Stimulated activated CD8-positive, alpha-beta memory T cell treated with anti-CD3 and anti-CD28 coated beads, Interleukin-12 subunit alpha, Interleukin-12 subunit beta, amount 100 ng/mL, for 1 hour (primary cell): ENCODE measurements at places on chromosomes 13 and 19.

DNA sequence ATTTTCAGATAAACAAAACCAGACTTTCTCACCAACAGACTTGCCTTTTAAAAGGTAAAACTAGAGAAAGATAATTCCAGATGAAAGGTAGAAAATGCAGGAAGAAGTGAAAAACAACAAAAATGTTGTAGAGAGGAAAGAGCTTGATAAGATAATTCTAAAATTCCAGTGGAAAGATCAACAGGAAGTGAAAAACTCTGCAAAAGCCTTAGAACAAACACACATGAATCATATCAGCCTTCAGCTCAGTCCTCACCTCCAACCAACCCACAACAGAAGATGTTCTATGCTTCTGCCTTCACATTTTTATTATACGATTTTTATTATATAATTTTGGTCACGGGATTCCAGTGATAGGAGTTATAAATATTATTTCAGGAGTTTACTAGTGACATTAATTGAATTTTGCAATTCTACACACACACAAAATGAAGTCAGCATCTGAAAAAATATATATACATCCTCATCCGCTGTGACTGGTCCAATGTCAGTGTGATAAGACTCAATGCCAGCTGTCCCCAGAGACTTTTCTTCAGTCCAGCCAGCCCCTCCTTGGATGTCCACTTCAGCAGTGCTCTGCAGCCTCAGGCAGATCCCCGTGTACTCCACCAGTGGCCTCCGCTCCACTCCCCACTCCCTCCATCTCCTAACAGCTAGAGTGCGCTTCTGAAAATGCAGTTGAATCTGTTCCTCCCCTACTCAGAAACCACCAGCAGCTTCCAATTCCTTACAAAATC, 57.9 kb downstream of the GADD45B start:
- DNase-seq: no peak

DNA sequence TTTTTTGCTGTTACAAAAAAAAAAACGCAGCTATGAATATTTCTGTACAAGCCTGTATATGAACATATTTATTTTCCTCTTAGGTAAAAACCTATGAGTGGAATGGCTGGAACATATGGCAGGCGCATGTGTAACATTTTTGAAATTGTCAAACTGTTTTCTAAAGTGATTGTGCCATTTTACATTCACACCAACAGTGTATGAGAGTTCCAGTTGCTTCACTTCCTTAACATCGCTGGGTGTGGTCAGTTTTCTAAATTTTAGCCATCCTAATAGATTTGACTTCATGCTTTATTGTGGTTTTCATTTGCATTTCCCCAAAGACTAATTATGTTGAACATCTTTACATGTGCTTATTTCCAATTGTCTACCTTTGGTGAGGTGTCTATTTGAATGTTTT, 306.8 kb downstream of the KCNRG start:
- no peak for DNase-seq

GRCh38 chr13:93925990-93926389, 553.5 kb downstream of the DCT start:
- no peak for DNase-seq

DNA sequence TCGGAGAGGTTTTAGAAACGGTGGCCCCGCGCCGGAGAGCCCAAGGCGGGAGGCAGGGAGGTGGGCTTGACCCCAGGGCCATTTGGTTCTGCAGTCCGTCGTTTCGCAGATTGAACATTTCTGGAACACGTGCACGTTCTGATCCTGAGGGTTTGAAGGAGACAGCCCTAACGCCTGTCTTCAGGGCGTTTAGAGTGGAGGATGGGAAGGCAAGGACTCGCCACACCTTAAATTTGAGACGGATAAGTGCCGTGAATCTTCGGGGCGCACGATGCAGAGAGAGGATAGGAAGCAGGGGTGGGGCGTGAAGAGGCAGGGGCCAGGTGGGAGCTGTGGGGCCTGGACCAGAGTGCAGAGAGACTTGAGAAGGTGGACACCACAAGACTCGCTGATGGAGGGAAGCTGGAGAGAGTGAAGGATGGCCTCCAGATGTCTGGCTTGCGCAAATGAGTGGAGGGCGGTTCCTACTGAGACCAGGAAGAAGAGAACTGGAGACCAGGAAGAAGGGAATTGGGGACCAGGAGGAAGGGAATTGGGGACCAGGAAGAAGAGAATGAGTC, 804 bp upstream of the MIER2 start:
- no peak for DNase-seq

DNA sequence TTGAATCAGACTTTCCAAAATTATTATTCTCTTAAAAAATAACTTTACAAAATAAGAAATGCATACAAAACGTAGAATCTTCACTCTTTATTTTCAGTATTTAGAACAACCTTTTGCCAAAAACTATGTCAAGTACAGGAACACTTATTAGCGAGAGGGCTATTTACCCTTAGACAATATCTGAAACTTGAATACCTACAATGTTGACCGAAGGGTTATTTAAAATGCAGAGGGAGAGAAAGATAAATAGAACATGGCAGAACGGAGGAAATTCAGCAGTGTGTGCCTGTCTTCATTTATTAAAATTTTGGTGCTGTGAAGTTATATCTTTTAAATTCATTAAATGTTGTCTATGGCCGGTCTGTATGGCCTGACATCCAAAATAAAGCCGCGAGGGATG, 198.8 kb downstream of the EFNB2 start:
- DNase-seq: no peak

GRCh38 chr19:16405091-16405490, 66.7 kb downstream of the EPS15L1 start:
- DNase-seq: no peak

- DNase-seq: no peak
These were observed 199.7 kb downstream of the KATNAL1 start for GRCh38 chr13:30107521-30108136.

DNA sequence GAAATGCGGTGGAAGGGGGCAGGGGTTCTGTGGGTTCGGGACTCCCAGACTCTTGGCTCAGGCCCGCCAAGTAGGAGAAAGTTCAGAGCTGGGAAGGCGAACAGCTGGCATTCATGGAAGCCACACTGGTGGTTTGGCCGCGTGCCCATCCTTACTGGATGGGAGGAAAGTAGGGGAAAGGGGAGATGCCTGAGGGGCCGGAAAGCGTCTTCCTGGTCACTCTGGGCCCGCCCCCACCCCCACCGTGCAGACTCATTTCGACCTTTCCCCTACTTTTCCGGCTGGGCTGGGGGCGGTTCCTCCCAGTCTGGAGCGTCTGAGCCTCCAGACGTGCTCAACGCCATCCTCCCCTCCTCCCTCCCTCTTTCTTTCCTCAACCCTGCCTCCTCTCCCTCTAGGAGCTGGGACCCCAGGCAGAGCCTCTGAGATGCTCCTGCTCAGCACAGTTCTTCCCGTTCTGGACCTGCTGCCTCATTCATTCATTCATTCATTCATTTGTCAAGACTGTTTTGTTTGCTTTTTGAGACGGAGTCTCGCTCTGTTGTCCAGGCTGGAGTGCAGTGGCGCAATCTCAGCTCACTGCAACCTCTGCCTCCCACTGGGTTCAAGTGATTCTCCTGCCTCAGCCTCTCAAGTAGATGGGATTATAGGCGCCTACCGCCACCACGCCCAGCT, 3.5 kb downstream of the ANGPTL4 start:
- no peak for DNase-seq
